ENCODE measurements at places on chromosomes 16 and 17.

DNA sequence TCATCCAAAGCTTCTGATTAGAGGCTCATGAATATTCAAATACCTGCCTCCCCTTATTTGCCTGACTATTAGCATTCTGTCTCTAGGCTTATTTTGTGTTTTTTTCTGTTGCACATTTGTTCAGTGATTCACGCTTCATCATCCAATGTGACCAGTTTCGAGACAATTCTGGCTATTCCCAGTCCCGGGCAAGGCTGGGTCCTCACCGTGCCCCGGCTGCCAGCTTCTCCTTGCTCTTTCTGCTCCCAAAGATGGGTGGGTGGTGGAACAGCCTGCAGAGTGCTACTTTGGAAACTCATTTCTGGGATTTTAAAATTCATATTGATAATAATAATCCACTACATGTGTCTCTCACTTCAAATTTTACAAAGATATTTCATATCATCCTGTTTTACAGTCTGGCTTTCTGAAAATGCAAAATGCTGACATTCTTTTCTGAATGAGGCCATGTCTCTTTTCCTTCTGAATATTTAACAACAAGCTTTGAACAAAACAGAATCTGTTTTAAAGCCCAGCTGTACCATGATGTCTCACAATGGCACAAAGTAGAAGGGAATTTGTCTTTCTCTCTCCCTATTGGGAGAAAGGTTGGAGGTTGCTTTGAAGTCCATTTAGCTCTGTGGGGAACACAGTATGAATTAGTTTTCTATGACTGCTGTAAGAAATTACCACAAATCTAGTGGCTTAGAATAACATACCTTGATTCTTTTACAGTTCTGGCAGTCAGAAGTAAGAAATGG lies 116.9 kb upstream of the CDH13 start:
- no peak for DNase-seq

- no peak for DNase-seq
Measured at GRCh38 chr17:81558941-81559806, 7.0 kb upstream of the FAAP100 start.

DNA sequence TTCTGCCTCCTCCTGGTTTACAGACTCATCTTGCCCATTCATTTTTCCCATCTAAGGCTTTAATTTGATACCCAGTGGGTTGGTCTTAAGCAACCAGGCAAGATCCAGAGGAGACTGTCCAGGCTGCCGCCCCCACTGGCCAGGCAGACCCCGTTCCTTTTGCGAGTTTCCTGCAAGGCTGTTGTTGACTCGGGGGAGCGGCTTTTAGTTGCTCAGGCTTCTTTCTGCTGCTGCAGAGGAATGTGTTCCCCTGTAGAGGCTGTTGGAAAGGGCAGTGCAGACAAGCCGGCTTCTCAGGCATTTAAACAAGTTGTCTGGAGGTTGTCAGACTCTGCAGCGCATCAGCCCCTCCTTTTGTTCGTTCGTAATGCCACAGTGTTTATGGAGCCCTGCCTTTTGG lies 231.2 kb downstream of the PRKCA start:
- DNase-seq, result no peak

DNA sequence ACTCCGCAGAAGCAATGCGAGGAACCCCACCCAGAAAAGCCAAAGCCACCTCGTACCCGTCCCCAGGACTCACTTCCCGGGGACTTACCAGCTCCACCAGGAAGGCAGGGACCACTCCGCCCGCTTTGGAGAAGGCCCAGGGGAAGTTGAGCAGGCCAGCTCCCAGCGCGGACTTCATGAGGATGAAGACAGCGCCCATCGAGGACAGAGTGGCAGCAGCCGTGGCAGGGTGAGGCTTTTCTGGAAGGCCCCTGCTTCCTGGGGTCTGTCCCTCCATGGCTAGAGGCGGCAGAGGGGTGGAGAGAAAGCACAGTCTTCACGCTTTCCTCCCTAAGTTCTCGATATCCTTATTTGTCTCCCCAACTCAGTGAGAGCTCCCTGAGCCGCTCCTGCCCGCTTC lies 714 bp downstream of the SLC38A8 start:
- no peak for DNase-seq

- DNase-seq, result no peak
Measured at GRCh38 chr17:38587947-38588787, 17.6 kb downstream of the SRCIN1 start.

DNA sequence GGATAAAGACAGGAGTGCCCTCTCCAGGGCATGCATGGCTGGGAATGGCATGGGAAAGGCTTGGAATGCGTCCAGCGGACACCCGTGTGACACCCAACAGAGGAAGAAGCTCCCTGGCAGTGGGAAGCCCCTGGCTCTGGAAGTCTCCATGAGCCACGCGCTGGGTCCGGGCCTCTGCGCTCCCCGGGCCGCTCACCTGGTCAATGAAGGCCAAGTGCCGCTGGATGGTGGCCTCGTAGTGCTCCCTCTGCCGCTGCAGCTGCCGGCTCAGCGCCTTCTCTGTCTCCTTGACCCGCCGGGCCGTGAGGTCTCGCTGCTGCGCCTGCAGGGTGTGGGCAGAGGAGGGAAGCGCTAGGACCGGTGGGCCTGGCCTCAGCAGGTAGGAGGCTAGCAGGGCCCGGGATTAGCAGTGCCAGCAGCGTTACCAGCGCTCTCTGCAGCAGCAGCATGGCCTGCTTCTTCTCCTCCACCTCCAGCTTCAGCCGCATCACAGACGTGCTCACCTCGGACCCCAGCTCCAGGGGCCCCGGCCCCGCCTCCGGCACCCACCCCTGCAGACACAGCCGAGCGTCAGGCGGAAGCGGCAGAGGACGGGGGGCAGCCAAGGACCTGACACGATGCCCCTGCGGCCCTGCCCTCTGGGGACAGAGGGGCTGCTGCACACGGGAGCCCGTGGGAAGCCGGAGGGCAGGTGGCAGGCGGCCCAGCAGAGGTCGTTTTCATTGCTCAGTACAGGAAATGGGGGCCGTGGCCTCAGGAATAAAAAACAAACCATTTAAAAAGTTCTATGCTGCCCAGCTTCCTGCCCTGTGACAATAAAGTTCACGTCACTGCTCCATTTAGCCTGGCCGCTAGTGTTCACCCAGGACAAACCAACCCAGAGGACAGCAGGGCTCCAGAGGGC lies 26.0 kb downstream of the CEP131 start:
- no peak for DNase-seq

- no peak for DNase-seq
Measured at GRCh38 chr17:63151941-63152523, 186.0 kb downstream of the TANC2 start.

DNA sequence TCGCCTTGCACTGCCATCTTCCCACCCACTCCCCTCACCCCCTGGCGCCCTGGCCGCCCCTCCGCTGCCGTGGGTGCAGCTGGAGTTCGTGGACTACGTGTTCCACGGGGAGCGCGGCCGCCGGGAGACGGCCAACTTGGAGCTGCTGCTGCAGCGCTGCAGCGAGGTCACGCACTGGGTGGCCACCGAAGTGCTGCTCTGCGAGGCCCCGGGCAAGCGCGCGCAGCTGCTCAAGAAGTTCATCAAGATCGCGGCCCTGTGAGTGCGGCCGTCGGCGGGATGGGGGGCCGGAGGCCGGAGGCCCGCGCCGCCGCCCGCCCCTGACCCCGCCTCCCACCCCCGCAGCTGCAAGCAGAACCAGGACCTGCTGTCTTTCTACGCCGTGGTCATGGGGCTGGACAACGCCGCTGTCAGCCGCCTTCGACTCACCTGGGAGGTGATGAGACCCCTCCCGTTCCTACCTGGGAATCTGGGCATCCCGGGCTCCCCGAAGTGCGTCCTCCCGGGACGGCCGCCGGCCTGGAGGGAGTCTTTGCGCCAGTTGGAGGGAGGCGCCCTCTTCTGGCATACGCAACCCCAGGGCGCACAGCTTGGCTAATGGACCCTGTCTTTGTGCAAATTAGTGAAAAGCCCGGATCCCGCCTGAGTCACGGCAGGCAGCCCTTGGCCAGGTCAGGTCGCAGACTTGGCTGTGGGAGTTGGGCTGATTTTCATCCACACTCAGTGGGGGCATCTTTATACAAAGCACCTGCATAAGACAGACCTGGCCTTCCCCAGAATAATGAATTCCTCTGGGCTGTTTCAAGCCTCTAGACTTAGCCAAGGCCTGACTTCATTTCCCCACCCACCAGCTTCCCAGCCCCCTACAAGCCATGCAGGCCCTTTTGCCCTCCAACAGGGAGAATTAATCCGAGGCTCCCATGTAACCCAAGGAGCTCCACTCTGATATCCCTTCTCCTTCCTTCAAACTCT lies 14.3 kb downstream of the RAPGEFL1 start:
- DNase-seq, result peak; percentile 50

DNA sequence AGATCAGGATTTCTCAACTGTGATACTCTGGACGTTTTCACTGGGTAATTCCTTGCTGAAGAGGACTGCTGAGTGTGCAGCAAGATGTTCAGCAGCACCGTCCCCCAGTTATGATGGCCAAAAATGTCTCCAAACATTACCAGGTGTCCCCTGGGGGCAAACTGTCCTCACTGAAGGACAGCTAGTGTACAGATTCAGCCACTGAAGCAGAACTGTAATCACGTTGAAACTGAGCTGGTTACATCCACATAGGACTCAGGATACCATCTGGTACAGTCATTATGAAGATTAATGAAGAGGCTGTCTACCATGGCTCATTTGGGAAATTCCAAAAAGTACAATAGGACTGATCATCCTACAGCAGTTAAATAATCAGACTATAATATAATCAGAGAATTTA lies 43.3 kb upstream of the GINS3 start:
- DNase-seq, result no peak

- no peak for DNase-seq
Measured at GRCh38 chr16:56286809-56287208, 95.5 kb downstream of the GNAO1 start.

GRCh38 chr17:63358111-63358839 lies 87.8 kb downstream of the CYB561 start:
- DNase-seq, result no peak

GRCh38 chr16:24538756-24539294 lies 541 bp upstream of the RBBP6 start:
- DNase-seq, result no peak

GRCh38 chr17:39547713-39548478 lies 59.8 kb downstream of the NEUROD2 start:
- DNase-seq, result peak; percentile 65

DNA sequence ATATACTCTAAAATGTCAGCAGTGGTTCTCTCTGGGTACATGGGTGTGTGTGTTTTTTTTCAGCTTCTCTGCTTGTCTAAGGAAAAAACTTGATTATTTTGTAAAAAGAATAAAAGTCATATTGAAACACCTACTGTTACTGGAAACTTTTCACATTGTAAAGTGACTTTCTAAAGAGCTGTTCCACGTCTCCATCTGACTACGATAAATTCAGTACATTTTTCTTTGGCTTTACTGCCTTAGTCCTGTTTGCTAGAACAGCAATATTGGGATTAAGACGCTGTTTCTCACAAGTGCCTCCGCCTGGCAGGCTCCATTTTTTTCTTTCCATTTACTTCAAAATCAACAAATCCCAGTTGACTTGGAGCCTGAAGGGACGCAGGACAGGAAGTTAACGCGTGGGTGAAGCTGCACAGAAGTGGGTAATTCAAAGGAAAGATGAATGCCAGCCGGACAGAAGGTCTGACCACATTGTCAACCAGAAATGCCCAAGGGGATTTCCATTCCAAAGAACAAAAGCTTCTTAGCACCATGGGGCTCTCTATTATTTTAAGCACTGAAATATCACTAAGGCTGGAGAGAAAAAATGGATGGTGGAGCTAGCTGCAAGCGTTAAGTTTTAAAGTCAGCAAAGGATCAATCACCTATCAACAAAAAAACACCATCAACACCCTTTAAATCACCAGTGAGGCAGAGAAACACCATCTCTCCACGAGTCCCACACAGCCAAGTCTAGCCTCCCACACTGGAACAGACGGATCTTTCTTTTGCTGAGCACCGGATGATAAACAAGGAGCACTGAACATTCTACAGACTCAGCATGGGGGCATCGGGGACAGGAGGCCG lies 8.4 kb downstream of the GLOD4 start:
- DNase-seq, result no peak

DNA sequence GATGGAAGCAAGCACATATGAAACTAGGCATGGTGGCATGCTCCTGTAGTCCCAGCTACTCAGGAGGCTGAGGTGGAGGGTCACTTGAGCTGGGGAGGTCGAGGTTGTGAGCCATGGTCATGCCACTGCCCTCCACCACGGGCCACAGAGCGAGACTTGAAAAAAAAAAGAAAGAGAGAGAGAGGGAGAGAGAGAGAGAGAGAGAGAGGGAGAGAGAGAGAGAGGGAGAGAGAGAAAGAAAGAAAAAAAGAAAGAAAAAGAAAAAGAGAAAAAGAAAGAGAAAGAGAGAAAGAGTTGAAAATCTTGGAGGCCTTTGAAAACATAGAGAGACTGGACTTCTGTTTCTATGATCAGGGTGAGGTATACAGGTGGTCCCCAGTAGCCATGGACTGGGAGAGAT lies 15.4 kb upstream of the ARL4D start:
- DNase-seq, result no peak

GRCh38 chr17:7258731-7259554 lies 3.3 kb downstream of the CLDN7 start:
- DNase-seq, result no peak

DNA sequence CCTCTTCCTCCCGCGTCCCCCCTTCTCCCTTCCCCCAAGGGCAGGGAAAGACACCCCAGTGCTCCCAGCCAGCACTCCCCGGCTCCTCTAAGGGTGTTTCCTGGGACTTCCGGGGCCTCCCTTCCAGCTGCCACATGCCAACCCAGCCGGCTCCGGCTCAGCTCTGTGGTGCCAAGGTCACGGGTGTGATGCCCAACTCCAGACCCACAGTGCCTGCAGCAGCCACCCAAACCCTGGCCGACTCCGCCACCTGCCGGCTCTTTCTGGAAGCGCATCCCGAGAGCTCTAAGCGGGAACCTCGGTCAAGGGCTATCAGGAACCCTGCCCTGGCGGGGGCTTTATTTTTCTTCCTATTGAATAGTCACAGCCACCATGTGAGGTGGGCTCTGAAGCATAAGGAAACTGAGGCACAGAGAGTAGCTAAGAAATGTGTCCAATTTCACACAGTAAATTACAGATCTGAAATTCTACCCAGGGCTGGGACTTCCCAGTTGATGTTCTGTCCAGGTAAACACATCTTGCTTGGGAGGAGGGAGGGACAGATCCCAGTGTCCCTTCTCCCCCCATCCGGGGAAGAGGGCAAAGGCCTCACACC lies 3.3 kb upstream of the PPP1R1B start:
- DNase-seq, result peak; percentile 75

- no peak for DNase-seq
Measured at GRCh38 chr16:73735018-73735417, 561.6 kb upstream of the PSMD7 start.

- DNase-seq, result no peak
Measured at GRCh38 chr17:7633093-7633492, 3.2 kb downstream of the SHBG start.

- DNase-seq, result no peak
Measured at GRCh38 chr16:64846966-64847365, 274.9 kb downstream of the CDH11 start.

- no peak for DNase-seq
Measured at GRCh38 chr16:10847176-10847575, 28.6 kb upstream of the TVP23A start.

DNA sequence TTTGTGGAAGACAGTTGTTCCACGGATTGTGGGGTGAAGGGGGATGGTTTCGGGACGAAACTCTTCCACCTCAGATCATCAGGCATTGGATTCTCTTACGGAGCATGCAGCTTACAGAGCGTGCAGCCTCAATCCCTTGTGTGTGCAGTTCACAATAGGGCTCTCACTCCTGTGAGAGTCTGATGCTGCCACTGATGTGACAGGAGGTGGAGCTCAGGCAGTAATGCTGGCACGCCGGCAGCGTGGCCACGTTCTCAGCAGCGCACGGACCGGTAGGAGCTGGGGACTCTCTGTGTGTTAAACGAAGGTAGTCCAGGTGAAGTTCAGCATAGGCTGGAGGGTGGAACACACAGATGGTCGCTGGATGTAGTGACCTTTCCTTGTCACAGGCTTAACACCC lies 37.8 kb downstream of the SEC14L1 start:
- DNase-seq, result no peak

Data from activated CD4-positive, alpha-beta T cell treated with anti-CD3 and anti-CD28 coated beads for 1 hour (primary cell).